Stimulated activated CD4-positive, alpha-beta T cell treated with anti-CD3 and anti-CD28 coated beads, Interleukin-4, amount 100 ng/mL, for 4 hours (primary cell): ENCODE measurements at places on chromosomes 5 and 9.

GRCh38 chr5:177509381-177509951, at the start of gene DOK3:
TSS of gene DOK3 (minus strand) at chr5:177509826. CDS start at chr5:177509540, 286 bp downstream.
- DNase-seq = no peak

- no peak for DNase-seq
These were observed 144.1 kb downstream of the MAT2B start for GRCh38 chr5:163649514-163649913.

DNA sequence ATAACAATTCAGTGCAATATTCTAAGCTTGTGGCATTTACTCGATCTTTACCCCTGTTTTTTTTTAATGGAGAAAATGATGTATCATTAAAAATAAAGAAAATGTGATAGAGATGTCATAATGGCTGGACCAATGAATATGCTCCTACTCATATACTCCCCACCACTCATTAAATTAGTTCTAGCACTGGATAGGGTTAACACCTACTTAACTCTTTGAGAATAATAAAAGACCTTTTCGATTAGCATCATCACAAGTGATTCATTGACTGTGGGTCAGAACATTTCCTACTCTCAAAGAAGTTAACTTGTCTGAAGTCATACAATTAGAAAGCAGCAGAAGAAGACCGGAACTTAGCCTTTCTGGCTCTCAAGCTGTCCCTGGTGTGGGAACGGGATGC, 31.6 kb upstream of the RANBP6 start:
- no peak for DNase-seq

DNA sequence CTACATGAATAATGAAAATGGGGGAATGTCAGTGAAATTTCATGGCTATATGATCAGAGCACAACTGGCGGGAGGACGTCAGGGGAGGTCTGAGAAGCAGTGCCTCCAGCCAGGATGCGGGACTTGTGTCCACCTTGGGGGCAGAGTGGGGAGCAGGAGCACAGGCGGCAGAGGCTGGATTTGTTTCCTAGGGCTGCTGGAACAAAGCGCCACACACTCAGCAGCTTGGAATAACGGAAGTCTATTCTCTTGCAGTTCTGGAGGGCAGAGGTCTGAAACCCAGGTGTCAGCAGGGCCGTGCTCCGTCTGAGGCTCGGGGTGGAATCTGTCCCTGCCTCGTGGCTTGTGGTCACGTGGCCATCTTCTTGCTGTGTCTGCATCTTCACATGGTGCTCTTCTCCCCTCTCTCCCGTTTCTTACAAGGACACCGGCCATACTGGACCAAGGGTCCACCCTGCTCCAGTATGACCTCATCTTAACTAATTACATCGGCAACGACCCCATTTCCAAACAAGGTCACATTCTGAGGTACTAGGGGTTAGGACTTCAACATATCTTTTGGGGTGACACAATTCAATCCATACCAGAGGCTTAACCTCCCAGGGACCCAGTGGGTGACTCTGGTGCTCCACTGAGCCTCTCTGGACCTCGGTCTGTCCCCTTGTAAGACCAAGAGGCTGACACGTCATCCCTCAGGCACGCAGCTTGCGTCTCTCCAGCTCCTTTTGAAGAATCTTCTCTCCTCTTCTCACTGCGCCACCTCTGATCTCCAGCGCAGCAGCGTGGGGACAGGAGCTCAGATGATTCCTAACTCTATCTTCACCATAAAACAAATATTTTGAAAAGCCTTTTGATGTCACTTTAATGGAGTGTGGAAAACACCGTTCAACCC, 202.5 kb downstream of the CDK5RAP2 start:
- DNase-seq = no peak

- no peak for DNase-seq
These were observed 34.4 kb downstream of the APBA1 start for GRCh38 chr9:69637817-69638200.
